NCI-H2081 treated with DMSO at 0.1 percent for 48 hours (cell line): ENCODE measurements at places on chromosomes 16 and 17.

- no peak for DNase-seq
Measured at GRCh38 chr17:78434455-78435329, 56.2 kb downstream of the PGS1 start.

- no peak for DNase-seq
Measured at GRCh38 chr17:41547378-41547841, 19.3 kb upstream of the KRT19 start.

GRCh38 chr16:13390093-13390985 is 488.9 kb downstream of the SHISA9 start:
- no peak for DNase-seq

- no peak for DNase-seq
Measured at GRCh38 chr17:32813021-32813420, 63.9 kb downstream of the MYO1D start.

- no peak for DNase-seq
Measured at GRCh38 chr17:29149431-29150064, 30.6 kb downstream of the MYO18A start.

DNA sequence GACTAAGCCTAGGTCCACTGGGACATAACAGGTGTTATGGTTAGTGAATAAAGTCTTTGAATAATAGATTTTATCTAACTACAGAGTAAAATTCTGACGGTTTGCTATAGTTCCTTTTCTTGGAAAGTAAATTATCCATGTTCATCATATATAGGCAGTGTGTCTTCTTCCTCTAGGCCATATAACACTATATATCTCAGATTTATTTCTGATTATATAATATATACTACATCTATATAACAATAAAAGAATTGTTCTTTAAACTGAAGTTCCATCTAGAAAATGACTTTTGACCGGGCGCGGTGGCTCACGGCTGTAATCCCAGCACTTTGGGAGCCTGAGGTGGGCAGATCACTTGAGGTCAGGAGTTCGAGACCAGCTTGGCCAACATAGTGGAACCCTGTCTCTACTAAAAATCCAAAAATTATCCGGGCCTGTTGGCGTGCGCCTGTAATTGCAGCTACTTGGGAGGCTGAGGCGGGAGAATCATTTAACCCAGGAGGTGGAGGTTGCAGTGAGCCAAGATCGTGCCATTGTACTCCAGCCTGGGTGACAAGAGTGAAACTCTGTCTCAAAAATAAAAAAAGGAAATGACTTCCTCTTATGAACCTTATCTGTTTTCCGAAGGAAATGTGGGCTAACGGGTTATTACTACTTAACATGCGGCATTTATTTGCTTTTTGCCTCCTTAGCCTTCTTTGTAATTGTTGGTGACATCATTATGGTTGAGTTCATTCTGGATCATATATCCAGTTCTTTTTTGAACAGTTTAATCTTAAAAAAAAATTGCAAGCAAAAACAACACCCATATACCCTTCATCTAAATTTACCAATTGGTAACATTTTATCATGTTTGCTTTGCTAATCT is 29.2 kb downstream of the NOL11 start:
- DNase-seq = no peak

GRCh38 chr16:5077304-5077703 is 5.7 kb downstream of the ALG1 start:
- DNase-seq = no peak

- DNase-seq = no peak
Measured at GRCh38 chr16:74472010-74472409, 50.7 kb upstream of the CLEC18B start.

- no peak for DNase-seq
Measured at GRCh38 chr17:3503285-3503684, 27.5 kb downstream of the ASPA start.

DNA sequence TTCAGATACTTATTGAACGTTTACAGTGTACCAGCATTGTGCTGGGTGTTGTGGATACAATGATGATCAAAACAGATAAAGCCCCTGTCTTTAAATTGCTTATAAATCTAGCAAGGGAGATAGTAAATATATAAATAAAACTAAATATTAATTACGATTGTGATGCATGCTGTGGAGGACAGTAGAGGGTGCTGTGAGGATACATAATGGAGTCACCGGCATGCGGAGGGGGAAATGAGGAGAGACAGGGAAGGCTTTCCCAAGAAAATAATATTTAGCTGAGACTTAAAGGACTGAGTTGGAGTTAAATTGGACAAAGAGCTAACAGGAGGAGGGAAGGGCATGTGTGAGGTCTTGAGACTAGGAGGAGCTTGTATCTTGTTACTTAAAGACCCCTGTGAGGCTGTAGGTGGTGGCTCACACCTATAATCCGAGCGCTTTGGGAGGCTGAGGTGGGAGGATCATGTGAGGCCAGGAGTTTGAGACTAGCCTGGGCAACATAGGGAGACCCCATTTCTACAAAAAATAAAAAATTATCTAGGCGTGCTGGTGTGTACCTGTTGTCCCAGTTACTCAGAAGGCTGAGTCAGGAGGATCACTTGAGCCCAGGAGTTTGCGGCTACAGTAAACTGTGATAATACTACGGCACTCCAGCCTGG is 2.4 kb downstream of the DHRS7B start:
- no peak for DNase-seq

DNA sequence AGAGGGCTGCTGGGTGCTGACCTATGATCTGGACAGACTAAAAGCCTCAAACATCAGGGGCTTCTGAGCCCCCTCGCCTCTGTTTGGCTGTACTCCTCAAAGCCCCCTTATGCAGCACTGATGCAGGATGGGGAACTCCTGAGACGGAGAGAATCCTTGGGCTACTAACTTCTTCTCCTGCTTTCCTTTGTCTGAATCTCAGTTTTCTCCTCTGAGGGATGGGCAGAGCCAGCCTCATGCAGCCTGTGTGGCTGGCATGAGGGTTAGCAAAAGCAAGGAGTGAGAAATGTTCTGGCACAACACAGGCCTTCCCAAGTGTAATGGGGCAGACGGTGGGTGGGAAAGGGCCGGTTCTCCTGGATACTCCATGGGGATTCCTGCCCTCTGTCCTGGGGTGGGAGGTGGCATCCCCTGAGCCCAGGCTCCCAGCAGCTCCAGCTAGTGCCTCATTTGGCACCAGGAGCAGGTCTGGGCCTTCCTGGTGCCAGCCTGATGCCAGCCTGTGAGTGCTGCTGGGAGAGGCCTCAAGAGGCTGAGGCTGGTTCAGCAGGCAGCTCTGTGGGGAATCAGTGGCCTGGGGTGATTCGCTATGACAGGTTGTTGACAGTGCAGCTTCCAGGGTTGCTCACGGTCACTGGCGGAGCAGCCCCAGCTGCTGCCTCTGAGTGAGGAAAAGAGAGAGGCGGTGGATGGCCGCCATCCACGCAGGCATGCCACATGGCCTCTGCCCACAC is 4.0 kb upstream of the BRD7 start:
- DNase-seq = no peak

GRCh38 chr16:12000032-12000431 is 23.5 kb downstream of the SNX29 start:
- no peak for DNase-seq

DNA sequence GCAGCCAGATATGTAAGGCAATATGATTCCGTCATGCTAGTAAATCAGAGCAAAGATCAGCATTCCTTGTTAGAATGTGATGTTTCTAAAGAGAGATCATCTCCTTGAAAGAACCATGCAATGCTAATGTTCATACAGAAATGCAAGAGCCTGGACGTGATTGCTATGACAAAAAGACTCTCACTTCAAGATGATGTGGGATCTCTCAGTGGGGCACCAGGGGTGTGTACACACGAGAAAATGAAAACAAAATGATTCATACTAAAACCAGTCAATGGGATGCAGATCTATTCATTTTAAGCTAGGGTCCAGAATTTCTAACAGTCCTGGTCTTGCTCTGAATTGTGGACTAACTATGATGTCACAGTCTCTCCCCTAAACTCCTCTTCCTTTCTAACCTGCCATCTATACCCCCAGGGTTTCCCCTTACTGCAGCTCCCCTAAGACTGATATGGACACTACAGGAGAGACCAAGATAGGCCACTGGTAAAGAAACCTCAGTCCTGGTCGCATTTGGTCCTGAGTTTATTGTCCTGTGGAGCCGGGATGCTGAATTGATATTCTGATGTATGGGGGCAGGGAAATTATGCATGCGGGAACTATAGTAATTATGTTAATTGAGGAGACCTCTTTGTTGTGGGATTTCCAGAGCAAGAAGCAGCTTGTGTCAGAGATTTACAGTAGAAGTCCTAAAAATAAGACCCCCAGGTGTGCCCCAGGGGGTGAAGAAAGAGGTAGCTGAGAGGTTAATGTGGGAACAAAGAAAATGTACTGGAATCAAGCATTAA is 179.0 kb downstream of the PMP22 start:
- no peak for DNase-seq
